CD4-positive, alpha-beta T cell treated with Interleukin-6 at 100 ng/mL for 8 hours (primary cell): ENCODE measurements at places on chromosomes 1 and 21.

- DNase-seq = no peak
Measured at GRCh38 chr21:39055167-39055767, 128.0 kb downstream of the PSMG1 start.

DNA sequence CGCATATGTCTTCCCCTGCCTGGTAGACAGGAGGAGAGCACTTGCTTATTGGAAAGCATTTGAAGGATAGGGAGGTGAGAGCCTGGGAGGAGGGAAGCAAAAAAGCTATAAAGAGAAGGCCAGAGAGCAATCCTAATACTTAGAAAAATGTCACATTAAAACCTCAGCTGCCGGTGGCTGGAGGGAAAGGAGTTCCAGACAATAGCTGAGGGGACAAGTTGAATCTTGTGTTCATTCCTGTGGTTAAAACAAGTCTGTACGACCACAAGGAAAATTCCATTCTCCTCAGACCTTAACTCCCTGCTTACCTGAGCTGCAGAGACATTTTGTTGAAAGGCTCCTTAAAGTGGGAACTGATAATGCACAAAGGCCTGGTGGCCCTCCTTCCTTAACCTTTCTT is 218.8 kb upstream of the CAMK1G start:
- no peak for DNase-seq

DNA sequence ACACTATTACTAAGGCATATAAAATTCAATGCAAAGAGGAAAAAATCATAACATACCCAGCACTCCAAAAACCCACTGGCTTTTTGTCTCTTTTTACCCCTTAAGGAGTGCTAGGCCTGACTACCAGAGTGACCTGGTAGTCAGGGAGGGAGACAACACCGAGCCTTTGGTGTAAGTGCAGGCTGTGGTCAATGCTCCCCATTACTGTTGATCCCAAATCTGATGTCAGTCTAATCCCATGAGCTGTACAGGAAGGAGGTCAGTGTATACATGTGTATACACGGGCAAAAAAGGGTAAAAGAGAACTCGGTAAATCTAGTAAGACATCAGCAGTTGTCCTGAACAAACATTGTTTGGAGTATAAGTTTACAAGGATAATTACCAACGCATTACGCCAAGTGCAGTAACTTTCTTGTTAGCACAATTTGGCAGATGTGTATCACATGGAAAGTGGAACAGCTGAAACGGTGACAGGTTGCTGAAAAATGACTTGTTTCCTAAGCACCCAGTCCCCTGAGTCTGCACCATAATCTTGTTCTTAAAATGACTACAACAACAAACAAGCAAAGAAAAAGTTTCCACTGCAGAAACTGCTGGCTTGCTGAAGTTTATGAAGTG is 217.9 kb downstream of the KCNH1 start:
- DNase-seq = no peak

DNA sequence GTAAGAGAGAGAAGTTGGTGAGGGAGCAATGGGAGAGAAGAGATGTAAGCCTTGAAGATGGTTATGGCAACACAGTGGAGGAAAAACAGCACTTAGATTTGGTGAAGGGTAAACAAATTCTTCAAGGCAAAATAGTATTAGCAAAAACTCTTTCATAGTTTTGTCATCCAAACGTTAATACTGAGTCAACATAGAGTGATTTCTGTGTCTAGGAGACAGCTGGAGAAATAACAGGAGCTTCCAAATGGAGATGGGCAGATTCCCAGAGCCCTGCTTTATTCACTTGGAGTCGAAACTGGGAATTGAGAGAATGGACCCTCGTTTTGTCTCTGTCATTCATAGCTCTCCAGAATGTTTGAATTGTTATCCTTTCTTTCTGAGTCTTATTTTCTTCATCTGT is 68.3 kb downstream of the PLA2G4A start:
- no peak for DNase-seq

- DNase-seq = no peak
Measured at GRCh38 chr21:26806801-26807295, 38.4 kb downstream of the ADAMTS1 start.

GRCh38 chr1:245788269-245788668 is 633.5 kb downstream of the KIF26B start:
- DNase-seq = no peak

DNA sequence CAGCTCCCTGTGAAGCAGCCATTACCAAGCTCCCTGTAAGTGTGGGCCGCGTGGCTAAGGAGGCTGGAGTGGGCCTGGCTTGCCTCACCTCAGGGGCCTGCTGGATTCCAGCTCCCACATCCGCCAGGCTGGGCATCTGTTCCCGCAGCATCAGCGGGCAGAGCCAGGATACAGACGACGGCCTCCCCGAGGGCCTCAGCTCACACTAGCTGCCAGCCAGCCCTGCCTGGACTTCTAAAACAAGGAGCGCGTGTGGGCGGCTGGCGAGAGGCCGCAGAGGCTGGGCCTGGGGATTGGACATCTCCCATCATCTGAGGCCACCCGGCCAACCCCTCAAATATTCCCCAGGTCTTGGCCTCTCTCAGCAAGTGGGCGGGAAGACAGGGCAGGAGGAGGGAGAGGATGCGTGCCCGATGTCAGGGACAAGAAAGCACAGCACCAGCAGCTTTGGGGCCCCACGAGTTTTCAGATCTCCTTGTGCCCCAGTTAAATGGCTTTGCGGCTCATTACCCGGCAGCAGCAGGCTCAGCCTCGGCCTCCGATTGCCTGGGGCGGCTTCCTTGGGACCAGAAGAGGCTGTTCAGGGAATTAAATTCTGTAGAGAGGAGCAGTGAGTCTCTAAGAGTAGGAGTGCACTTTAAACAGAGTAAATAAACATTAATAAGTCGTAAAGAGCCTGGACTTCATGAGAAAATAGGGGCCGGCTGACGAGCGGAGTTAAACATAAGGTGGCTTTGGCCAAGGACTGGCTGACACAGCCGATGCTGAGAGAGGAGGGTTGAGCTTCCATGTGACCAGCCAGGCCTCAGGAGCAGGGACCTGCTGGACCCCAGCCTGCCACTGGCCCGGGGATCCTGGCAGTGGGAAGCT is 208.9 kb upstream of the C1orf174 start:
- DNase-seq = no peak

- DNase-seq = no peak
Measured at GRCh38 chr1:47964636-47965035, 32.5 kb downstream of the TRABD2B start.

DNA sequence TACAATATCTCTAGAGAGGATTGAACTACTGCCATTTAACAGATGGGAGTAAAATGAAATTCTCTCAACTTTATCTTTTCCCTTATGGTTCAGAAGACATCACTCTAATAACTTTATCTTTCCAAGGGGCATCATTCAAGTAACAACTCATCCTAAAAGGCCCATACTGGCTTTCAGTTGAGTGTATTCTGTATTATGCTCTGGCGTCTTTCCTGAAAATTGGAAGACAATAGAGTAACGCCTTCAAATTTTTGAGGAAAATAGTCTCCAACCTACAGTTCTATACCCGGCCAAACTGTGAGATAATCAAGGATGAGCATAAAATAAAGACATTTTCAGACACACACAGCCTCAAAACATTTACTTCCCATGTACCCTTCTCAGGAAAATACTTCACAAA is 103.3 kb downstream of the RERE start:
- DNase-seq = no peak

GRCh38 chr1:90359994-90360393 is 357.1 kb downstream of the BARHL2 start:
- DNase-seq = no peak

GRCh38 chr1:214067853-214068703 is 80.3 kb downstream of the PROX1 start:
- DNase-seq = no peak

GRCh38 chr1:172176206-172176605 is 244.3 kb upstream of the C1orf105 start:
- no peak for DNase-seq

DNA sequence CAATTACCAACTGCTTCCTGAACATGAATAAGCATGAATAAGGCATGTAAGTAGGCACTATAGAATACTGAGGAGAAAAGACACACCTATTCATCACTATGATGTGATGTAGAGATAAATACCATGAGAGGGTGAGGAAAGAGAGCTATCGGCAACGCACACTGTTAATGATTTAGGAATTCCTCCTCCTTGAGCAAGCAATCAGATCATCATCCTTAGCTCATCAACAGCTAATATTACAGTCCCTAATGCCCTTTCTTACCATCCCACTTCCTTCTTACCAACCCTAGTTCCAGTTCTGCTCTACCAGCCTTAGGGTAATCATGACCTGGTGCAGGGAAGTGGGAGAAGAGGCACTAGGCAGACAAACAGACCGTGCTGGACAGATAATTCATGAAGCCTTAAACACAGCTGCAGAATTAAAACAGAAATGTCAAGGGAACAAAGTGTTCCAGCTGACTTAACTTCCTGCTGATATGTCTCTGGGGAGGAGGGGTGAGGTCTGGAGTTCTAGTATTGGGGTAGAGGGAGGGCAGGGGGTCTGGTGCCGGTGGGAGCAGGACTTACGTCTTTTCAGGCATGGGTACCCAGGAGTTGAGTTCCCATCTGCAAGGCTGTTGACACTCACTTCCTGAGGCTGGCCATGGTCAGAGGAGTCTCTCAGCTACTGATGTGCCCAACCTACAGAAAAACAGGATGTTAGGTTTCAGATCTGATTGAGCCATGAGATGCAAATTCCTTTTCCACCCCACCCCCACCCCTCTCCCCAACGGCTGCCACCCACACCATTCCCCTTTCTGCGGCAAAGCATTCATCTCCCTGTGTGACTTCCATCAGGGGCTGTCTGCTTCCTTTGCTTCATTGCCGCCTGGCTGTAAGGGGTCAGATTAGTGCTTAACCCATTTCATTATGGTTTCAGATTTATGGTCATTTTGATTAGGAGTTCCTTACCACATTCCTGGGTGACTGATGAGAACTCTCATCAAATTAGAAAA is 12.6 kb upstream of the RCSD1 start:
- DNase-seq = peak; percentile 45

DNA sequence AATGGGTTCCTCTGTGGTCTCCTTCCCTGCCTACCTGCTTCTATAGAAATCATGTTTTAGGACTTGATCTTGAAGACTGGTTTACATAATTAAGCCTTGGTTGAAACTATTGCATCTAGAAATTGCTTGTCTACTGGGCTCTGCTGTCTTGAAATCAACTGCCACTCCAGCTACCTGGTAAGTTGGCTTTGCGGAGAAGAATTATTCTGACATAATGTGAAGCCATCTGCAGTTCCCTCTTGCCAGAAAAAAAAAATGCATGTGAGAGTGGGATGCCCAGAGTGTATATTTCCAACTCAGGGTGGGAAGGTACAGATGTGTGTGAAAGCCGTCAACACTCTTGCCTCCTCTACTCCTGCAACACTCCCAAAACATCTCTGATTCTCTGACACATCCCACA is 27.2 kb downstream of the C8B start:
- DNase-seq = no peak

GRCh38 chr1:77031106-77031662 is 163.9 kb downstream of the ST6GALNAC5 start:
- DNase-seq = no peak

DNA sequence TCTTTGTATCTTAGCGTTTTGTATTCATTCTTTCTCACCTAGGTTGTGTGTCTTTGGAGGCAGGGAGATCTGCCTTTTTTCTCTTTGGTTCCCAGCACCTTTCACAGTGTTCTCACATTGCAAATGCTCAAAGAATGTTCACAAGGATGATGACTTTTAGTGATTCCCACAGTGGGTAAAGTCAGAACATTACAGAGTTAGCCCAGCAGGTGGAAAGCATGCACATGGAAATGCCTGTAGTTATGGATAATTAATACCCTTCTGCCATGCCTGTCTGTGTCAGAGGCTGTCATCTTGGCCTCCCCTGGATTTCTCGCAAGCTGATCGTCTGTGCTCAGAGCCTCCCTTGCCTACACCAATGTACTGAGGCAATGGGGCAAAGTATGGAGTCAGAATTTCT is 458.9 kb downstream of the LMO4 start:
- no peak for DNase-seq

DNA sequence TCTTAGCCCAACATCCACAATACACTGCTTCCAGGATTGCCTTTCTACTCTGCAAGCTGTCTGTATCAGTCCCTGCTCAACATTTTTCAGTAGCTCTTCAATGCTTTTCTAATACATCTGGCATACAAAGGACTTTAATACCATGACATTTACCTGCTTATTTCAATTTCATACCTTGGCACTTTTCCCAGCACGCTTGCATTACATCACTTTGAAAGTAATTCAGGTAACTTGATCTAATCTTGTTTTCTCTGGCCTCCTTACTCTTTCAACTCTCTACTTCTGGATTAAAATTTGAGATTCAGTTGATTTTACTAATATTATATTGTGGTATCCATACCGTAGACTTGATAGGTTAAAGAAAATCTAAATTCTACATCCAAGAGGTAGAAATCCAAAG is 103.0 kb downstream of the PTGS2 start:
- DNase-seq = no peak

DNA sequence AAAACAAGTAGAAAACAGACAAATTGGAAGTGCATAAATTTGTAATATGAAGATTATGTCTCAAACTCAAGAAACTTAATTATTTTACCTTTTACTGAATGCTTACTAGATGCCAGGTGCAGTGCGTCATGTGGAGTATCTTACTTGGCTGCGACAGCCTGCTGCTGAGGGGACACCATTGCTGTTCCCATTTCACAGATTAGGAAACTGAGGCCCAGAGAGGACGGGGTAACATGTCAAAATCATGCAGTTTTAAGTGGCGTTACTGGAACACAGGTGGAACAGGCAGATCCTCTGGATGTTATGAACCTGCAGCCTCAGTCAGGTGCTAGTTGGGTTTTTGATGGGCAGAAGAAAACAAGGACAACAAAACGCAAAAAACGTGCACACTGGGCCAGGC is 7.3 kb upstream of the DHRS3 start:
- DNase-seq = no peak

- DNase-seq = no peak
Measured at GRCh38 chr1:78136680-78137079, 90.9 kb downstream of the GIPC2 start.

GRCh38 chr1:160436966-160437365 is 36.6 kb downstream of the VANGL2 start:
- DNase-seq = no peak

DNA sequence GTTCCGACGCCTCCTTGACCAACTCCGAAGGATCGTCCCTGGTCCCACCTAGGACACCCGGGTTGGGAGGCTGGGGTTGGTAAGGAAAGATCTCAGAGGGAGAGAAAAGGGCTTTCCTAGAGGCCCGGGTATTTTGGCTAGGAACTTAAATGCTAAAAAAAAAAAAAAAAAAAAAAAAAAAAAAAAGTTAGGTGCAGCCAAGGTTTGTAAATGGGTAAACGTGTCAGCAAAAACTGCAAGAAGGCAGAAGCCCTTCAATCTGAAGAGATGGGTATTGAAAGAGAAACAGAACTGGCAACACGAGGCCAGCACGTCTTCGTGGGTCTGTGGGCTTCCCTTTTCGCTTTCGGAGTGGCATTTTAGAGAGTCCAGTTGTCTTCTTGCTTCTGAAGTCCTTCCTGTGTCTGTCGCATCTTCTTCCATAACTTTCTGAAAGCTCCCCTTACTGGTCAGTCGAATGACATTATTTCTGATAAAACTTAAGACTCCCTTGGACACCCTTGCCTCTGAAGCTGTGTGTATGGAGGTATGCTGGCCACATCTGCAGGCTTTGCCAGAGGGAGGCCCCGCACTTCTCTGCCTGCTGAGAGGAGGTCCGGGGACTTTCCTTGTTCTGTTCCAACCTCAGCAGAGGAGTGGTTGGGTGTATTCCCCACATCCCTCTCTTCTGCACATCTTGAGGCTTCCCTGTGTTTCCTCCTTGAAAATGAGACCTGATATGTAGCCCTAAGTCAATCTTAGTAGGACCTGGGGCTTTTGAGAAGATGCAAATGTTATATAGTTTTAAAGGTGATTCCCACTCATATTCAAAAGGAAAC is 745 bp downstream of the RCSD1 start:
- DNase-seq = peak; percentile 35

- no peak for DNase-seq
Measured at GRCh38 chr1:51679435-51679834, 62.5 kb downstream of the OSBPL9 start.

GRCh38 chr1:54070171-54070837 is 16.9 kb downstream of the TCEANC2 start:
- DNase-seq = peak; percentile 40
